ENCODE measurements at places on chromosomes 6 and 20. TPM values are rescaled to one million over a fixed set of nuclear protein-coding genes. Genes with fewer than 3 reads are reported as not detected.

- no peaks in the 10 kb centered on the region for H3K4me1 ChIP-seq
- H3K36me3 ChIP-seq = no peaks in the 10 kb centered on the region
- no peak for DNase-seq
- no peak overlapping the region for H3K4me3 ChIP-seq
These were observed 174.3 kb upstream of the NRSN1 start for GRCh38 chr6:23951691-23952090.

Gene LY6G5B
- total RNA-seq = 15.4 TPM

Gene MYCT1
- total RNA-seq = not detected

- no peak for DNase-seq
- peak overlapping the region; percentile 14 for H3K4me3 ChIP-seq
- no peaks in the 10 kb centered on the region for H3K36me3 ChIP-seq
- no peaks in the 10 kb centered on the region for H3K27me3 ChIP-seq
- H3K4me1 ChIP-seq = peaks cover 32% of the 10 kb centered on the region
These were observed 115.6 kb downstream of the TCP11 start for GRCh38 chr6:35025232-35026188.

- H3K4me1 ChIP-seq = no peaks in the 10 kb centered on the region
- no peak for DNase-seq
- H3K36me3 ChIP-seq = no peaks in the 10 kb centered on the region
- H3K4me3 ChIP-seq = no peak overlapping the region
- no peak overlapping the region for H3K27ac ChIP-seq
These were observed 16.7 kb upstream of the OSTM1 start for GRCh38 chr6:108091288-108091687.

Gene ACTL10
- total RNA-seq = 0.22 TPM
